ENCODE measurements at places on chromosomes 12 and 14.
A peak's percentile ranks its signal among the peaks of the same experiment; 100 is the strongest.

DNA sequence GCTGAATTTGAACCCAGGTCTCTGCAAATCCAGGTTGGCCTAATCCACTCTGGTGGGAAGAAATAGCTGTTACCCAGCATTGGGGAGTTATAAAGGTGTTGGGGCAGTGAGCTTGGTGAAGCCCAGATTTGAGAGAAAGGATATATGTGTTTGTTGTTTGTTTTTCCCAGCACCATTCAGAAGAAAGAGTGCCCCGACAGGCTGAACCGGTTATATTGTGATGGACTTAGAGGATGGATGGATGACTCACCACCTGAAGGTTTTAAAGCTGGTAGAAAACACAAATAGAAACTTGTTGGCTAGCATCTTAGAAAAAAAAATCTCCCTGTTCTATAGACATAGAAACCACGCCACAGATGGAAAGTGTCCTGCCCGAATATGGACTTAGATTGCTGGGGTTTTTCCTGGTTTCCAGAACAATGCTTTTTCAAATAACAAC, 404.6 kb downstream of the MED13L start:
- no peak for DNase-seq

- DNase-seq, result no peak
Observed at GRCh38 chr14:33370426-33370825, 431.7 kb downstream of the NPAS3 start.

DNA sequence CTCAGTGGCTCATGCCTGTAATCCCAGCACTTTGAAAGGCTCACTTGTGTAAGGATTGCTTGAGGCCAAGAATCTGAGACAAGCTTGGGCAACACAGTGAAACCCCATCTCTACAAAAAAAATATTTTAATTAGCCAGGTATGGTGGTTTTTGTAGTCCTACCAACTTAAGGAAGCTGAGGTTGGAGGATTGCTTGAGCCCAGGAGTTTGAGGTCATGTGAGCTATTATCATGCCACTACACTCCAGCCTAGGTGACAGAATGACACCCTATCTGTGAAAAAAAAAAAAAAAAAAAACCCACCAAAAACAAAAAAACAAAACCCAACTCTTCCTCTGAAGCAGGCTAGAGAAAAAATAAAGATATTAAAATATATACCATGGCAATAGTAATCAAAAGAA, 41.2 kb downstream of the TMEM116 start:
- DNase-seq, result no peak

- DNase-seq, result peak; percentile 58
Observed at GRCh38 chr12:121712461-121713256, at the start of gene TMEM120B. Gene TMEM120B, plus strand, starts transcription at chr12:121712752. Its CDS starts 144 bp downstream, at chr12:121712896.

DNA sequence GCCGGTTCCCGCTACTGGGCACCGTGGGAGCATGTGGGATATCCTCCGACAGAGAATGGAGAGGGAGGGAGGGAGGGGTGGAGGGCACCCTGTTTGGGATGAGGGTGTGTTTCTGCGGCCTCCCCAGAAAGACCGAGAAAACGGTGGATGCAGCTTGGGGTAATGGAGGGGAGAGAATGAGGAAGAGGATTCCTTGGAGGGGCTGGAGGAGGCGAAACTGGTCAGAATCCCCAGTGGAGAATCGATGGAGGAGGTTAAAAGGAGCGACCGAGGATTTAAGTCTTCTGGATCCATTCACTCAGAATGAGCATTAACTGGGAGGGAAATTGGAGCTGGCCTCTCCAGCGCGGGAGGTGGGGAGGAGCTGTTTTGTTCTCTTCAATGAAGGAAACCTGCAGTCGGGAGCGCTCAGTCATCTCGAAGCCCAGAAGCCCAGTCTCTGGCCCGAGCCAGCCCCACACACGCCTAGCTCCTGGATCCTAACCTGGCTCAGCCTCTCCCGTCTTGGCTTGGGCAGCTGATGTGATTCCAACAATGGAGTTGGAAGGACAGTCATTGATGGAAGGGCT, 581 bp downstream of the ARG2 start:
- no peak for DNase-seq

DNA sequence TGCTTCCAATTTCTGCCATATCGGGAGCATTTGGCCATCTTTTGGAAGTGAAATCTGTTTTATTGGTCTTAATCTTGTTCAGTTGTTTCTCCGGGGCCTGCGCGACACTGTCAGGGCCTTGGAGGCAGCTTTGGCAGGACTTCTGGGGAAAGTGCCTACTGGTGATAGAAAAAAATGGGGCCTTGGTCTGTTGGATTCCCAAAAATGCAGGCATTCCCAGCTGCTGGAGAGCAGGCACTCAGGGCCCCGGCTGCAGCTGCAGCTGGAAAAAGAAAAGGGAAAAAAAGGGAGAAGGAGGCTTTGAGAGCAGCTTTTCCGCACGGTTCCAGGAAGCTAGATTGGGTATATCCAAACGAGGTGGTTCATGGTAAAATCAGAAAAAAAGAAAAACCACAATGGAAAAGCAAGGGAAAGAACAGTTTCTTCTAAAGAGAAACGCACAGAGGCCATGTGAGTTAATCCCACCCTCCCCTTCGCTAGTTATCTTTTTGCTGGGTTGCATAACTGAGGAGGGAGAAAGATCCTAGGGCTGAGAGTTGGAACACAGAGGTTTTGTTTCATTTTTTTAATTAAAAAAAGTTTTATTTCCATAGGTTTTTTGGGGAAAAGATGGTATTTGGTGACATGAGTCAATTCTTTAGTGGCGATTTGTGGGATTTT, 134.7 kb upstream of the RFLNA start:
- no peak for DNase-seq

DNA sequence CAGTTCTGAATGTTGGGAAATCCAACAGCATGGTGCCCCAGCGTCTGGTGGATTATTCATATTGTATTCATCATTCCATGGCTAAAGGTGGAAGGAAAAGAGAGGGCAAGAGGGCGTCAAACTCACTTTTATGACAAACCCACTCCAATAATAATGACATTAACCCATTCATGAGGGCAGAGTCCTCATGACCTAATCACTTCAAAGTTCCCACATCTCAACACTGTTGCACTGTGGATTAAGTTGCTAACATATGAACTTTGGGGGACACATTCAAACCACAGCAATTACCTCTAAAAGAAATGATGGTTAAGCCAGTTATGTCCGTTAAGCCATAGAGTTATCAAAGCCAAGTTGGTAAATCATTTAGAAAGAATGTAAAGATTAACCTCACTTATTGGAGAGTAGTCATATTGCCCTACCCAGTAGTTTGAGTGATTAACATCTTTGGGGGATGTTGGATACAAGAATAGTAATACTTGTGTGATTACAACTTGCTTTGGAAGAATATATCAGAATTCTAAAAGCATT, 212.4 kb upstream of the FLRT2 start:
- no peak for DNase-seq

GRCh38 chr12:41465526-41465925, 277.4 kb downstream of the PDZRN4 start:
- DNase-seq, result no peak

- no peak for DNase-seq
Observed at GRCh38 chr14:90677484-90678050, 138.7 kb downstream of the TTC7B start.

DNA sequence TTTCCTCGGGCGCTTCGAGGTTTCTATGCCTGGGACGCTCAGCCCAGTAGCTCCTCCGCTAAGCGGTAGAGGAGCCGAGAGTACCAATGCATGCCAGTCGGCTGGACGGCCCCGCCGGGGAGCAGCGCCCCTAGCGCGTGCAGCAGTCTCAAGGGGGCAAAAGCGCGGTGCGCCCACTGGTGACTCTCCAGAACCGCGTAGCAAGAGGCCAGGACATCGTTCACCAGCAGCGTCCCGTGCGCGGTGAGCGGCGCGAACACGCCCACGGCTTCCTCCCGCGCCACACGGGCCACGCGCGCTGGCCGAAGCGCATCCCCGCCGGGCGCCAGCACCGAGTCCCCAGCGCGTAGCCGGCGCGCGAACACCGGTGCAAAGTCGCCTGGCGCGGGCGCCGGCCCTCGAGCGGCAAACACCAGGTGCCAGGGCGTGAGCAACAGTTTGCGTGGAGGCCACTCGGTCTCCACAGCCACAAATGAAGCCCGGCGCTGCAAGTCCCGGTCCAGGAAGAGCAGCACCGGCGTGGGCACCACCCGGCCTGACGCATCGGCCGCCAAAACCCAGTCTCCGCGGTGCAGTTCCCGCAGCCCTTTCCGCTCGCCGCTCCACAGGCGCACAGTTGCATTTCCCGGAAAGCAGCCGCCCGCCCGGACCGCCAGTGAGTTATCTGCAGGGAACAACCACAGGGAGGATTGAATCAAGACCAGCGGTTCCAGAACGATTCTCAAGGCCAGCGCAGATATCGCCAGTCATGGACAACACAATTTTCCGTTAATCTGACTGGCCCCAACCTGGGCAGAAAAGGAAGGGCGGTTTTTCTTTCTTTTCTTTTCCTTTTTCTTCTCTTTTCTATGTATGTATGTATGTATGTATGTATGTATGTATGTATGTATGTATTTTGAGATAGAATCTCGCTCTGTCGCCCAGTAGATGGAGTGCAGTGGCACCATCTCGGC, 4.5 kb downstream of the DHH start:
- no peak for DNase-seq

GRCh38 chr12:129871991-129872972, 31.5 kb downstream of the TMEM132D start:
- DNase-seq, result no peak

DNA sequence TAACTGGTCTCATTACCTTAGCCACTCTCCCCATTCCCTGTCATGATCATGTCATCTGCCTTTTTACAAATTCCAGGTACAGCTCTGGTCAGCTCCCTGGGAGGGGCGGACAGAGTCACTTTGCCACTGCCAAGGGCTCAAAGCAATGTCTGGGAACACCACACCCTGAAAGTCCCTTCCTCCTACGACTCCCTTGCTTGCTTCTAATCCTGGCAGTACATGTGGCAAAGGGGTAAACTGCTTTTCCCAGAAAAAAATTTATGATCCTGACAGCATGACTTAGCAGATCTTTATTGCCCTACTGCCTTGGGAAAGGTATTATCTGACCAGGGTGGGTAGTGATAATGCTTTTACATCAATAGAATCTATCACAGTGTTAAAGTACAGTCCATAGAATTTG, 376.0 kb upstream of the PDE3A start:
- no peak for DNase-seq

GRCh38 chr12:115437061-115437567, 753.1 kb upstream of the TBX3 start:
- no peak for DNase-seq

GRCh38 chr14:72615451-72616121, 278.3 kb downstream of the DPF3 start:
- DNase-seq, result no peak

DNA sequence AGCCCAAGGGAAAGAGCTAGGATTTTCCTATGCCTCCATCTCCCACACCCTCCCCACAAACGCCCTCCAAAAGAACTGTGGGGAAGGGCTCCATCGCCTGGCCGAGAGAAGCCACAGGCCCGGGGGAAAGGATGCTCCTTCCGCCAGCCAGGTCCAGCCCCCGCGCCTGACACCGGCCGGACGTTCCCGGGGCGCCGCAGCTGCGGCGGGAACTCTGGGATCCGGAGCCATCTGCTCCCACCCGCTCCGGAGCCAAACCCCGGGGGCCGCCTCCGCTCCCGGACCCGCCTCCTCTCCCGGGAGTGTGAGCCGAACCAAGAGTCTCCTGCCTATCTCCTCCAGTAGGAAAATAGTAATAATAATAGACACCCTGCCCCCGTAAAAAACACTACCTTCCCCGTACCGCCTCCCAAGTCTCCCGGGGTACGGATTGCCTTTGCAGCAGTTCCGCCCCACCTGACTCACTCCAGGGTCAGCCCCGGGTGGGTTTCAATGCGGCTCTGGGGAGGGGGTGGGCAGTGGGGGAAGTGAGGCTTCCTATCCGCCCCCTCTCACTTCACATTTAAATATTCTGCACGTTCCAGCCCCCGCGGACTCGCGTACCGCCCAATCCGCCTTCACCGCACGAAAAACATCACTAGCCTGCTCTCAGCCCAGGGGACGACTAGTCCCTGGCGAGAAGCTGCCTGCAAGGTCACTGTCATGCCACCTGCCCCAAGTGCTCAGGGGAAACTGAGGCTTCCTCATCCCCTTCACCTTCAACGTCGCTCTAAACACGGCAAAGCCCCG, 2.4 kb downstream of the AGAP2 start:
- no peak for DNase-seq

- no peak for DNase-seq
Observed at GRCh38 chr14:55539975-55540374, 40.0 kb upstream of the KTN1 start.

DNA sequence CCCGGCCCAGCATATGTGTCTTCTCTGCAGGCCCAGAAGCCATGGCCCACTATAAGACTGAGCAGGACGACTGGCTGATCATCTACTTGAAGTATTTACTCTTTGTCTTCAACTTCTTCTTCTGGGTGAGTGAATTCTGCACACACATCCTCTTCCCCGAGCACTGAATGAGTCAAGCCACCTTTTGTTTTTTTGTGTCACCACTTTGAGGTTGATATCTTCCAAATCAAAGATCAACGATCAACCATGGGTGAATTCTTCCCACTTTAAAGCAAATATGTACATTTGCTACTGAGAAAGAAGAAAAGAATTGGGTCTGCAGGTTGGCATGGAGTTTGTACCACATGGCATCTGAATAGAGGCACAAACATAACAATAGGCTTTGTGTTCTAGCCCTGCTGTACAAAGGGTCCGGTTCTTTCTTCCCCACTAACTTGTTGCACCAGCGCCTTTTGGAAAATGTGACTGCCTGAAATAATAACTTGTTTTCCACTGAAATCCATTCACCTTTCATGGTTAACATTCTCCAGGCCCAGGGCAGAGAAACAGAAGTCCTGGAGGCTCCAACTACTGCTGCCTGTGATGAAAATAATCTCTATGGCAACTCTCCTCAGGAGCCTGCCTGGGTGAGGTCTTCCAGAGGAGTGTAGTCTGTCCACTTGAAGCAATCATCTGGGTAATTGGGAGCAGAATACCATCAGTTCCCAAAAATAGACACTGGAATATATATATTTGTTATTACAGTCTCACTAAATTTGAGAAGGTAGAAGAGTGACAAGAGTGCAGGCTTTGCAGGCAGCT, 27.6 kb downstream of the TSPAN11 start:
- DNase-seq, result no peak

- no peak for DNase-seq
Observed at GRCh38 chr14:31071151-31071550, 45.0 kb upstream of the STRN3 start.

DNA sequence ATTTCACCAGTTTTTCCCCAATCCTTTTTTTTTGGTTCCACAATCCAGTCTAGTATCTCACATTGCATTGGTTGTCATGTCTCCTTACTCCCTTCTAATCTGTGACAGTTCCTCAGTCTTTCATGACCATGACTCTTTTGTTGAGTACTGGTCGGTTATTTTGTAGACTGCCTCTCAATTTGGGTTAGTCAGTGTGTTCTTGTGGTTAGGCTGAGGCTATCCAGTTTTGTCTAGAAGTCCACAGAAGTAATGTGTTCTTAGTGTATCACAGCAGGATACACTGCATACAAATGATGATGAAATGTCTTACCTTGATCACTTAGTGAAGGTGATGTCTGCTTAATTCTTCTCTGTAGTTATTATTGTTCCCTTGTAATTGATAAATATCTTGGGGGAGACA, 24.8 kb downstream of the PELI2 start:
- no peak for DNase-seq

- no peak for DNase-seq
Observed at GRCh38 chr14:23569443-23570151, 2.0 kb upstream of the AP1G2 start.

Data from stimulated activated CD4-positive, alpha-beta T cell treated with anti-CD3 and anti-CD28 coated beads, TNF-alpha, amount 100 ng/mL, for 1 hour (primary cell).